Right atrium auricular region (tissue), 2 donors: ENCODE measurements at places on chromosomes 16 and 17. TPM values are rescaled to one million over a fixed set of nuclear protein-coding genes. Genes with fewer than 3 reads are reported as not detected.

Gene HS3ST2
- 2.3 TPM for total RNA-seq

Gene FTO
- total RNA-seq: 90.6 TPM

Gene GPRC5B
- 39.4 TPM for total RNA-seq

Gene RUNDC3A
- total RNA-seq: 1.7 TPM

Gene MYH3
- total RNA-seq: 0.22 TPM

DNA sequence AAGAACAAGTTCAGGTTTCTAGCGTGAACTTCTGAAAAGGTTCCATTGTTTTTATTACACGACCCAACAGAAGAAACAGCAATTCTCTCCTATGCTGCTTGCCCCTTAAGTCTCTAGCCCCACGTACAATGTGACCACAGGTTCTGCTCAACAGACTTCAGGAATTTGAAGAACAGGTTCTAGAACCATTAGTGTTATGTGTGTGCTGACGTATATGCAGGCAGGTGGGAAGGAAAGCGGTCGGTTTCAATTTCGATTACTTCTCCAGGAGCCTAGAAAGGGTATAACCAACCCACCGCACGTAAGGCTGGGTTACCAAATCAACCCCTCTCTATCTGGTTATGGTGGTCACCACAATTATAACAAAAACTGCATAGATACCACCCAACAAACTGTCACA is 39.4 kb downstream of the XPO6 start:
- DNase-seq: no peak
